ENCODE measurements at places on chromosomes 3 and 15.

GRCh38 chr15:52496175-52496574 is 32.5 kb downstream of the MYO5A start:
- no peak for DNase-seq

GRCh38 chr3:192819001-192819569 is 91.7 kb upstream of the FGF12 start:
- DNase-seq = no peak

DNA sequence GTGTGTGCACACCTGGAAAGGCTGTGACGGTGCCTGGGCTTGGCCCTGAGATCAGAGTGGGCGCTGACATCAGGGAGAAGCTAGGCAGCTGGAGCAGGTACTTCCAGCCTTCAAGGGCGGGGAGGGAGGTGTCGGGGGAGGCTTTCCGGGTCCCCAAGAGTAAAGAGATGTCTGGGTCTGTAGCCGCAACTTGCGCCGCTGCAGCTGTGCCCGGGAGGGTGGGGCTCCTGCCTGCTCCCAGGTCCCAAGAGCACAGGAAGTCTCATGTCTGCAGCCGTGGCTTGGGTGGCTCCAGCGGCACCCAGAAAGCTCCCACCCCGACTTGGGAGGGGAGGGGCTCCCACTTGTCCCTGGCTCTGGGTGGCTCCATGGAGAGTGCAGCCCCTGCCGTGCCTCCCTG is 103.2 kb upstream of the BNIP2 start:
- no peak for DNase-seq

DNA sequence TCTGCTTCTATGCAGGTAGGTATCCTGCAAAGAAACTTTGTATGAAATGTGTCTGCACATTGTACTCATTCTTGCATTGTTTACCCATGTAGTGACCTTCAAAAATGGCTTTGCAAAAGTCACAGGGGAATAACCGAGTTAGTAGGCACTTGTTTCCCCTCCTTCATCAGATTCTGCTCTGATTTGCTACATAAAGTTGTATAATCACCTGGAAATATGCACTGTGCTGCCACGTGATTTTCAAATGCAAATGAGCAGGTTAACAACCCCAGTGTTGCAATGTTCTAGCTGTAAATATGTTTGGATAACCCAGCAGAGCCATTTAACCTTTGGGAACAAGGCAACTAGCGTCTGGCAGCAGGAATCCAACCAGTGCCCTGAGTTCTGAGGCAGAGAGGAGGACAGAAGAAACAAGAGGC is at the start of gene KNG1:
Gene KNG1, plus strand, starts transcription at position 321 of the 419 bp plus-strand sequence. CDS start 184 bp downstream, outside the sequence.
- no peak for DNase-seq

DNA sequence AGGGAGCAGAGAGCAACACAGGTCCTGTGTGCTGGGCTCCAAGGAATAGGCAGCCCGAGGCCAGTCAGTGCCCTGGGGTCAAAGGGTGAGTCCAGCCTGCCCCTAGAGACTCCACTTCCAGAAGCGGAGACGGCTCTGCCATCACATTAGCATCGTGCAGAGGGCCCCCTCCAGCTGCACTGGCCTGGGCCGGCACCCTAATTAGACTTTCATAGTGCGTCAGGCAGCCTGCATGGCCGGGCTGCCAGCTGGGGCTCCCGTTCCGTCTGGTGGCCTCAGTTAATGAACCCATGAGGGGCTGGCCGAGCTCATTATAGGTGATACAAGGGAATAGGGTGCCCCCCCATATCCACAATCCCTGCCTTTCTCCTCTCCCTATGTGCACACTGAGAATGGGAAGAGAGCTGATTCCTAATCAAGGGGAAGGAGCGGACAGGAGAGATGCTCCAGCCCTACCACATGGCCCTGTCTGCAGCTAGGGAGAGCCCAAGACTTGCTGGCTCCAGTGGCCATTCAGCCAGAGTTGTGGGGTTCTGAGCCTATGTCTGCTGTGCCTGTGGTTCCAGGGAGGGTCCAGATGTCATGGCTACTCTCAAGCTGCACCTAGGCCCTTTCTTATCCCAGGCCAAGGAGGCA is 128.0 kb downstream of the SRGAP3 start:
- DNase-seq = no peak

- DNase-seq = no peak
These were observed at the start of gene FURIN for GRCh38 chr15:90868261-90868689. TSS of gene FURIN (plus strand) at chr15:90868588. CDS start at chr15:90875741, 7,153 bp downstream.

GRCh38 chr3:41464858-41465257 is 265.6 kb downstream of the CTNNB1 start:
- no peak for DNase-seq

GRCh38 chr3:109478614-109479013 is 141.3 kb upstream of the DPPA4 start:
- DNase-seq = no peak

DNA sequence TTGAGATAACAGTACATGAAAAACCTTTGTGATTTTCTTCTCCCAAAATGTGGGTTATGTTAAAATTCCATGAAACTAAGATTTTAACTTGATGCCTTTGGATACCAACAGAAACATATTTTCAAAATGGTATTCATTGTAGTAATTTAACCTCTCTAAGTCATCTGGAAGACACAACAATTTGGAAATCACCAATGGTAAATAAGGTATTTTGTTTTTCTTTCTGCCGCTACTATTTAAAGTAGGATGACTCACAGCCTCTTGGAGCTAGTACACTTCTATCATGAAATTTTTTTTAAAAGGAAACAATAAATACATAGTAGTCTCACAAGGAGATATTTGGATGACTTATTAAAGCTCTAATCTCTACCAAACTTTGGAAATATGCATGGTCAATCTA is 291.6 kb upstream of the VEPH1 start:
- DNase-seq = no peak

DNA sequence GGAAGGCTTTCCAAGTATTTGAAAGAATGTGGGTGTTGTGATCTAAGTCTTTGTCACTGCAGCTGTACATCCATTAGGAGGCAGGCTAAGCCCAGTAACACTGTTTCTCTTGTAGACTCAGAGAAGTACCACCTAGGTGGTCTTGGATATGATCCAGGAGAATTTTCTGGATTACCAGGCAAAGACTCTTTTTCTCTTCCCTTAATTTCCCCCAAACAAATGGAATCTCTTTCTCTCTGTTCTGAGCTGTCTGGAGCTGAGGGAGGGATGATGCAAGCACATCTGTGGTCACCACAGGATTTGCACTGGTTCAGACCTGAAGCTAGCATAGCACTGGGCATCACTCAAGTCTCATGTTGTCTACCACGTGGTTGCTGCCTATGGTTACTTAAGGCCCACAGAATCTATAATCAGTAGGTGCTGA is 227.6 kb downstream of the NECTIN3 start:
- no peak for DNase-seq

GRCh38 chr3:147354623-147355022 is 51.7 kb downstream of the ZIC4 start:
- peak; percentile 20 for DNase-seq

- no peak for DNase-seq
These were observed 62.6 kb upstream of the IQSEC1 start for GRCh38 chr3:13135811-13136321.

DNA sequence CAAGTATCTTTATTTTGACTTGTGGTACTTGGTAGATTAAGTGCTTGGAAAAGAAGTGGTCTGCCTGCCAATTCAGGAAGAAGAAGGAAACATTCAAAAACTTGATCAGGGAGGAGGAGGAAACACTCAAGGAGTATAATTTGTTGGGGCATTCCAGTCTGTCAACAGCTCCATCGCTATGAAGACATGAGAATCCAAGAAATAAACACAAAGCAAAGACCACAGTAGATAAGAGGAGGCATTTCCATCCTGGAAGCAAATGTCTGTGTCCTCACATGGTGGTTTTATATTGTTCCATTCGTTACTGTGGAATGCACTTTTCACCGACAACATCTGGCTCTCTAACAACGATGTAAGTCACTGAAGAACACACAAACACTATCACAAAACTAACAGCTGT is 176.1 kb upstream of the FRMD4B start:
- DNase-seq = no peak

DNA sequence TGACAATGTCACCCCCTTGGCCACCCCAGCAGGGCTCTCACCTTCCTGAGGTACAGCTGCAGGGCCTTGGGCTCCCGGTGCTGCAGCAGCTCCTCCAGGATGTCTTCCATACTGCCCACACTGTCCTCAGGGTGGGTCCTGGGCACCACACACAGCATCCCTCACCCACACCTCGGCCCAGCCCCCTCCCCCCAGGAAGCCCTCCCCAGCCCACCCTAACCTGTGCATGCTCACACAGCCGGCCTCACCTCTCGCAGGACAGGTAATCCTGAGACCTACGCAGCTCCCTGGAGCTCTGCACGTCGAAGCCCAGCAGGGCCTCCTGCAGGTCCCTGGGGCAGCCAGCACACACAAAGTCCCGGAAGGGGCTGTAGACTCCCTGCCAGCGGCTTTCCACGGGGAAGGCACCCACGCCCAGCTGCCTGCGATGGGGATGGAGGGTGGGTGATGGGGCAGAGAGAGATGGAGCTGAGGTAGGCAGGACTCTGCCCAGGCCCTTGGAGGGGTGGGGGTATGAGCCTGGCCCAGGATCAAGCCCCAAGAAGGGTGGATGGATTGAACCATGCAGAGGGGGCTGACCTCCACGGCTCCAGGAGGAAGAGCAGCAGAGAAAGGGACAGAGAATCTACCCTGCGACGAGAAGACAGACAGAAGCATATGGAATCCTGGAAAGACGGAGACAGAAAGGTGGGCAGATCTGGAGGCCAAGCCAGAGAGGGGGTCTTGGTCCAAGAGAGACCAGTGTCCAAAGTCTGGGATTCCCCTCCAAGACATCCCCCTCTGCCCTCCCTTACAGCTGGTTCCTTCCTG is 16.7 kb downstream of the ALS2CL start:
- DNase-seq = no peak

DNA sequence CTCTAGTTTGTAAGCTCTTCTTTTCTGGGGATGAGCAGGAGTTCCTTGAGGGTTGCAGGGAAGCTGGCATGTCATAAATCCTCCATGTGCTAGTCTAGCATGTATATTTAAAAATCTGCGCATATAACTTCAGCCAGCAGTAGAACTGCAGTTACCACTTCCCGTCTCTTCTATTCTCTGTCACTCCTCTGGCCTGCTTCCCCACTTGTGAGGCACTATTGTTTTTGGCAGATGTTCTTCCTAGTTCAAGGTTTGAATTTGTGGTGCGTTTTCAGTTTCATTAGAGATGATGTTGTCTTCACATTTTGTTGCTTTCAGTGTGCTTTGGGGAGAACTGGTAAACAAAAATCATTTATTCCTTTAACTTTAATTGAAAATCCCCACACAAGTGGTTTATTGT is 169.1 kb upstream of the ZPLD1 start:
- no peak for DNase-seq

DNA sequence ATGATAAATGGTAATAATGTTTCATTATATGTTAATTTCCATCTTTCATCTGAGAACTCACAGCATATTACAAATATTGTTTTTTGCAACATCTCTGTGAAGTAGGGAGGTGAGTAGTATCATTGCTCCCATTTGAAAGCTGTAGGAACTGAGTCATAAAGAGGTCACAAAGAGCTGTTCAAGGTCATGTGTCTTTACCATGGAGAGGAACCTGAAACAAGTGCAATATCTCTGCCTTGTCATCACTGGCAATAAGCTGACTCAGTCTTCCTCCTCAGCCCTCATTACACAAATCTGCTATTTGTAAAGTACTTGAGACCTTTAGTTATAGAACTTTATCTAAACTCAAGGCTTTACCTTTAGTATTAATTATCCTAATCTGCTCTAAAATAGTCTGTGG is 4.4 kb upstream of the ATP13A4 start:
- DNase-seq = no peak

DNA sequence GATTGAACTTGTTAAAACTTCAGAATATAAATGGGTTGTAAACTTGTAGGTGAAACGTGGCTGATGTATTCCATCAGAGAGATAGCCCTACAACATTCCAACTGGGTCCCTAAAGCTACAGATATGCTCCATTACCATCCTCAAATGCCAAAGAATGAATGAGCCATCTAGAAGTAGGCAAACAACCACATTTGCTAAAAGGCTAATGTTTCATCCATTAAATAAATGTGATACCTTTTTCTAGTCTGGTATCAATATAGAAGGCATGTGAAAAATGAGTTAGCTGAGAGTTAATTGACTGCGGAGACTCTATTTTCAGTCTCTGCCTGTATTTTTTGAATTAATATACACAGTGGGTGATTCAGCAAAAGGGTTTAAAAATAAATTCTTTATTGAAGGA is 203.8 kb downstream of the RBMS3 start:
- DNase-seq = no peak

DNA sequence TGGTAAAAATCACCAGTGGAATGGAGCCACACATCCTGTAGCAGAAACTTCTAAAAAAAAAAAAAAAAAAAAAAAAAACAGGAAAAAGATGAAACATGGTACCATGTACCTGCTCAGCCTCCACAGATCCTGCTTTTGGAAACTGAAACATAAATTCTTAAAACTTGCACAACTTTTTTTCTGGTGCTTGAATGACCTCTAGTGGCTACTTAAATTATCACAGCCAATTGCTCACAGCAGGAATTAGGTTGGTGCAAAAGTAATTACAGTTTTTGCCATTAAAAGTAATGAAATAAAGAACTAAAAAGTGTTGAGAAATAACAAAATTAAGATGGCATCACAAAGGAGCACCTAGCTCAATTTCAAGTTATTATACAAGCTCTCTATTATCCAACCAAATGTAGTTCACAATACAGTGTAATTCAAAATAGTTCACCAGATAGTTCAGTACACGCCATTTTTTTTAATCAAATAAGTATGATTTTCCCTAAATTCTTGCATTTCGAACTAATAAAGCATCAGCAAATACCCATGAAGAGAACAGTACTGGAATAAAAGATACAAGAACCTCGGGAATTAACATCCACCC is 80.6 kb downstream of the ULK4 start:
- DNase-seq = no peak

DNA sequence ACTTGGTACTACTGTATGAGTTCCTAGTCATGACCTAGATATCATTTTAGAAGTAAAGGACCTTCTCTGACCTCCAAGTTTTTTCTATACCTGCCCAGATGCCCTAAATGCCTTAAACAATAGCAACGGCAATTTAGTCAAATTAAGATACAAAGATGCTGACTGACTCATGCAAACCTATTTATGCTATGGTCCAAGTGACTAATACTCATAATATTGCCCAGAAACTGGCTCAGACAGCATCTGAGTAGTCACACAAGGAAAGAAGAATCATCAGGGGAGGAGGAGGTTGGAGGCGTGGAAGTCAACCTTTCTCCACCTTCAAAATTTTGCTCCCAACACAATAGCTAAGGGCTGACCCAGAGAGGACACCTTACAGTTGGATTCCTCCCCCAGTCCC is 6.8 kb downstream of the FYCO1 start:
- no peak for DNase-seq

DNA sequence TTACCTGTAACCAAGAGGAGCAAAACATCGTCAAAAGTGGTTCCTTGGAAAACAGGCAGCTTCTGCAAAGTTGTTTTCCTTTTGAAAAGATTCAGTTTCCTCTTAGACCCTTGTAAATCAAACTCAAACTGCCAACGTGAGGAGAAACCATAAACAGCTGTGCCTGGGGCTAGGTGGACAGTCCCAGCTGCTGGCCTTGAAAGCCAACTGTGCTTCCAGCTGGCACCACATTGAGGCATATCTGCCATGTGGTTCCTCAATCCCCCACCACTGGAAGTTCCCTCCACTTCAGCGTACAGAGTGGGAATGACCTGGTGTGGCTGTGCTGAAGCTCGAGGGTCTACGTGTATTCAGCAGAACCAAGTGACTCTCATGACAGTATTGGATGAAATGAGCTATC is 40.9 kb downstream of the HRH1 start:
- DNase-seq = no peak

All from COR-L47 (cell line).